Activated CD4-positive, alpha-beta T cell treated with anti-CD3 and anti-CD28 coated beads, Interleukin-2, amount 50 U/mL, for 16 hours (primary cell): ENCODE measurements at places on chromosomes 11 and 22.
A peak's percentile ranks its signal among the peaks of the same experiment; 100 is the strongest.

- DNase-seq: peak; percentile 10
These were observed 6.6 kb upstream of the MS4A12 start for GRCh38 chr11:60485987-60486386.

DNA sequence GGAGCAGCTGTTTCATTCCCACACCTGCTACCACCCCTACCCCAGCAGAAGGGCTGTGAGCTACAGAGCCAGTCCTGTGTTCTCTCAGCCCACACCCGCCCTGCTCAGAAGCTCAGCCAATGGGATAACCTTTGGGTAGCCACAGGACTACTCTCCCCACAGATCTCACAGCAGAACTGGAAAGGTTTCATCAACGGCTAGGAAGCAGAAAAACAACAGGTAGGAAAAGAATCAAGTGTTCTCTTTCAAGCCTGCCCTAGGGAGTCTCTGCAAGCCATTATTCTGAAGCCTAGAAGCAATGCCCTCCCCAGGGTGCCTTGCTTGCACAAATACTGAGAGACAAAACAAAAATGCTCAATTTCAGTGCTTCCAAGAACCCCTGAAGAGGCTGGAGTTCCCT, 77.2 kb downstream of the TMPRSS5 start:
- DNase-seq: no peak

- DNase-seq: no peak
These were observed 19.8 kb downstream of the EIF1AD start for GRCh38 chr11:65981972-65982823.

GRCh38 chr11:39745401-39745800, 1714.1 kb downstream of the LRRC4C start:
- no peak for DNase-seq

DNA sequence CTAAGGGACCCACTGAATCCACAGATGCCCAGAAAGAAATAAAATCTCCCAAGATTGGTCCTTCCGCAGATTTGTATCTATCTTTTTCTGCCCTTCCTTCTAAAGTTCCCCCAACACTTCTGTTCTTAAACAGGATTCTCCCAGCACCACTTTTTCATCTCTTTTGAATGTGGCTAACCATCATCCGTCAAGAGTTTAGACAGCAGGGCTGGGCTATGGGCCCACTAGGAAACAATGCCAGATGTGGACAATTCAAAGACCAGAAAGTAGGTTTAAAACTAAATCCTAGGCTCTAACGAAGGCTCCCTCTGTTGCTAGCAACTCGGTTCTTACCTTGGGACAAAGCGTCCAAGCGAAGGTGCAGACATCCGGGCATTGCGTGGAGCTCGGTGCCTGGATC, 100.0 kb downstream of the AMBRA1 start:
- no peak for DNase-seq

DNA sequence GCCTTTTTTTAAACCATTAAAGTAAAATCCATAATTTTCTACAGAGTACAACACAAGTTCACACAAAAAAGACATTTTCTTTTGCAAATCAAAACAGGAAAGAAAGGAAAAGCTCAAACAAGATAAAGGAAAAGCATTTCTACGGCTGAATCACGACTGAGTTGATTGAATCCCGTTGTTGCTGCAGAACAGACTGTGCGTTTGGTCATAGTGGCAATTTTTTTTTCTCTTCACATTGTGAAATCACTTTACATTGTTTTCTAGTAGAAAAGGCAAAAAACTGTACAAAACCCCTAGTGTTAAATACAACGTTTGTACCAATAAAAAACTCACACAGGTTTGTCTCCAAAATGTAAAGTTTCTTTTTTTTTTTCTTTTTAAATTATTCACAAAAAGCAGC, 17.3 kb upstream of the RAPSN start:
- no peak for DNase-seq

DNA sequence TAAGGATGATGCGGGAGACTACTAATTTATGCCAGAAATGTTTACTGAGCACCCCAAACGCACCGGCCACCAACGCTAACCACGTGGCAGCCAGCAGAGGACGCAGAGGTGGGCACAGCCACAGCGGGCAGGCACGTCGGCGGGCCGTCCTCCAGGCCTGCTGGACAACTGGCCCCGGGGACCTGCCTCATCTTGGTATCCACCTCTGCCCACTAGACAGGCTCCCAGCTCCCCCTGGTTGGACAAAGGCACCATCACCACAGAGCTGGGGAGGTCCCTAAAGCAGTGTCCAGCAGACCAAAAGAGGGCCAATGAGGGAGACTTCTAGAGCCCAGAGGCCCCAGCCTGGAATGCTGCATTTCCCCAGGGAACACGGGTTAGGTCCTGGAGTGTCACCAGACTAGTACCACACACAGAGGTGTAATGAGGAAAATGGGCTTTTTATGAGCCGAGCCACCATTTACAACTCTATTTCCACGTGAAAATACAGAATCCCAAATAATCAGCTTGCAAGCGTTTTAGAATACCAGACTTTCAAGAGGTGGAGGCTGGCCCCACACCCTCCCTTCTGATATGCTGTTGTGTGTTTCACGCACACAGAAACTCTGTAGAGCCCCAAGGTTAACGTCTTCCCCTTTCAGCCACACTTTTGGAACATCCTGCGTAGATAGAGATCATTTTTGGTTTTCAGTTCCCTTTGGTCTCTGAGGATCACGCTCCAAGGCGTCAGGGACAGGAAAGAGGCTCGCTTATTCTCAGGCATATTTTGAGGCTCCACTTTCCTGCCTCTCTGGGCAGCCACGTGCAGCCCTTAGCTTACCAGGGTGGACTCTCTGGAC, 23.7 kb upstream of the BID start:
- DNase-seq: no peak

- DNase-seq: peak; percentile 50
These were observed 52.6 kb upstream of the NAV2 start for GRCh38 chr11:19660076-19660475.

- DNase-seq: no peak
These were observed at the start of gene MRGPRF for GRCh38 chr11:69013009-69013951. Gene MRGPRF, minus strand, starts transcription at chr11:69013246. Its CDS starts 3,345 bp downstream, at chr11:69009901.

GRCh38 chr11:121213362-121213893, 79.1 kb upstream of the SC5D start:
- no peak for DNase-seq
